ENCODE measurements at places on chromosomes 11 and 22.

DNA sequence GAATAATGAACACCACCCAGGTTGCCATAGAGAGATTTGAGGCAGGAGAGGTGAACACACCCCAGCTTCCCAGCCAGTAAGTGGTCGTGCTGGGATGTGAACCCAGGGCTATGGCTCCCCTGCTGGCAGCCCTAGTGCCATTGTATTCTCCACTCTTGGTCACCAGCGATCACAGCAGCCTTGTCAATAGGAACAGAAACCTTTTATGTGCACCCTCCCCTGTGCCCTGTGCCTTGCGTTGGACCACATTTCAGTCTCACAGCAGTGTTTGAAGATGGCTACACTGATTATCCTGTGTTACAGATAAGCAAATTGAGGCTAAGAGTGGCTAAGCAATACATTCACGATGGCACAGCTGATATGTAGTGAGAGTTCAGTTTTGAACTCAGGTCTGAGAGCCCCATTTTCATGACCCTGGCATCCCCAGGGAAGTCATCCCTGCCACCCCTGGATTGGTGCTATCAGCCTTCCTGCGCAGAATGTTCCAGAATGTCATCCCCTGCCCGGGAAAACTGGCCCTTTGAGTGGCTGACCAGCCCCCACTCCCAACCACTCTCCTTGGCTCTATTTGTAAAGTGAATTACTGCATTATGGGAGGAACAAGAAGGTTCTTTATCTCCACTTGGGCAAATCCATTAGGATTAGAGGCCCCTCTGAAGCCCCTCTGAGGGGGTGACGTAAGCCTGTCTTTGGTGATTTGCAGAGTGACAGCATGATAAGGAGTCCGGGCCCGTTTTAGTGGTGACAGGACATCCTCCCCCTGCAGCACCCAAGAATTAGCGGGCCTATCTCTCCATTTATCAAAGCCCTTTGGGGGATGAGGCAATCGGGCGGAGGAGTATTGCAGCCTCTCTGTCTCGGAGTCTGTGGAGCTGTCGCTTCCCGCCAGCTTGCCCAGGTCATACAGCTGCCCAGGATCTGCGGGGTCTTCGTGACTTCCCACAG lies 30.9 kb downstream of the SMIM38 start:
- DNase-seq: no peak

- DNase-seq: no peak
Observed at GRCh38 chr11:31509051-31509428, 382 bp downstream of the IMMP1L start.

- no peak for DNase-seq
Observed at GRCh38 chr22:47781427-47782111, 1019.1 kb downstream of the TBC1D22A start.

DNA sequence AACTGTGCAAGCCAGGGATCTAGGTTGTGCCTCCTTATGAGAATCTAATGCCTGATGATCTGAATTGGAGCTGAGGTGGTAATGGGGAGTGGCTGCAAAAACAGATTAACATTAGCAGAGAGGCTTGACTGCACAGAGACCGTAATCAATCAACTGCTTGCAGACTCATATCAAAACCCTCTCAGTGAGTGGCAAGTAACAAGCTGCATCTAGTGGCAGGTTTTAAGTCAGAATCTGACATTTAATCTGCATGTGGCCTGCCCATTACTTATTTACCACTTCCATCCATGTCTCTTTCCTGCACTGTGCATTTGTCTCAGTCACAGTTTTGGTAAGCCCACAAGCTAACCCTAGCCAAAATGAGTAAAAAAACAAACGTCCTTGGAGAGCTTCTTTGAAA lies 11.2 kb downstream of the C11orf58 start:
- DNase-seq: no peak

DNA sequence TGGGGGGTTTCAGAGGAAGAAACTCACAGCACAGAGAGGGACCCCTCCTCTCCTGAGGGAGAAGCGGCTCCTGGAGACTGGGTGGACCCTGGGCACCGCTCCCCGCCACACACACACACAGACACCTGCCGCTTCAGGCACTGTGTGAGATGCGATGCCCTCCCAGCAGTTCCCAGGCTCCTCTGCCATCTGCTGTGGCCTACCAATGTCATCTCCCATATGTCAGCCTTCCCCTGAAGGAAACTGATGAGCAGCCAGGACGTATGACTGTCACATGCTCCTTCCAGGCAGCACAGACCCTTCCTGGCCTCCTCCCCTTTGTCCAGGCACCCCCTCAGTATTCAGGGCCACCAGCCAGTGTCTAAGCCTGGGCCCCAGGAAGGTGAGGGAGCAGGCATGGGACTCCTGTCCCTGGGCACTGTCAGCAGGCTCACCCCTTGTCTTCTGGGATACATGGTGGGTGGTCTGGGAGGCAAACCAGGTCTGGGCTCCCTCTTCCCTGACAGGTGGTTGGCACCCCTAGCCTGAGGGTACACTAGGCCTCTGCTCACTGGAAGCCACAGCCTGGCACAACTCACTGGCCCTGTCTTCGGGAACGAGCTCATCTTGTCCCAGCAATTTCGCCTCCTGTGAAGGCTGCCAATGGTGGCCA lies 11.8 kb upstream of the BCR start:
- no peak for DNase-seq

- DNase-seq: peak; percentile 76
Observed at GRCh38 chr11:35223371-35223796, 84.4 kb downstream of the CD44 start.

- DNase-seq: peak; percentile 80
Observed at GRCh38 chr11:35145271-35145670, 6.3 kb downstream of the CD44 start.

DNA sequence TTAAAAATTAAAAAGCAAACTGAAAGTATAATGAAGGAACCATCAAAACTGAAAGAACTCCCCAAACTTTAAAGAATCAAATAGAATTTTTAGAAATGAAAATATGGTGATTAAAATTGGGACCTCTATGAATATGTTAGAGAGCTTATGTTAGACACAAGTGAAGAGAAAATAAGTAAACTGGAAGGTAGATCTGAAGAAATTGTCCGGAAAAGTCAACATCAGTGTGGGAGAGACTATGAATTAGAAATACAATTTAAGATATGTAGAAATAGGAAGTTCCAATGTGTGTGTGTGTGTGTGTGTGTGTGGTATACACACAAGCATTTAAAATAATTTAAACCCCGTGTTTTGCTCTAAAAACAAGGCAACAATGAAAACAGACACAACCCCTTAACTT lies 4.9 kb upstream of the OR8B4 start:
- no peak for DNase-seq

GRCh38 chr11:5808500-5809121 lies at the start of gene OR52N2:
Gene OR52N2 (plus strand): TSS chr11:5808924. CDS start chr11:5820336, 11,412 bp downstream.
- peak; percentile 73 for DNase-seq

GRCh38 chr22:50146439-50147238 lies 23.9 kb upstream of the PANX2 start:
- peak; percentile 53 for DNase-seq

DNA sequence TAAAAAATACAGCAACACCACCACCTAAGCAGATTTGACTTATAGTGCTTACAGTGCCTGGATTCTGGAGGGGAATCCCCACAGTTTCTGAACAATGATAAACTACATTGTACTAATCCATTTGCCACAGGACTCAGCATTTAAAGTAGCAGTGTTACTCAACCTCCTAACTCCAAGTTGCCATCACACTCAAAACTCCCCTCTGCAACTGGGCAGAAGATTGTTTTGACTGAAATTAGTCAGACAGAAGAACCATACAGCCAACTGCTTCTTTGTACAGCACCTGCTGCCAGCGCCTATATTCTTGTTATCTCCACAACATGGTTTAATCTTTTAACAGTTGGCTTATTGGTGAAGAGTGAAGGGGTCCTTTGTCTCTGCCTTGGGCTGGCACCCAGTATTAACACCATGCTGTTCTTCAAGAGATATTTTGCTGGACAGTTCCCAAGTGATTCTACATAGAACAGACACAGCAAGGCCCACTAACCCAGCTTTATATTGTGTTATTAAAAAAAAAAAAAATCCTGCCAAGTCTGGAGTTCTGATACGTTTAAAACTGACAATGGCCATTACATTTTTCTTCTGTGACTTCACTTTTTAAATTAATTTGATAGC lies 273.2 kb downstream of the DCDC1 start:
- DNase-seq: no peak

GRCh38 chr11:60118338-60118737 lies 29.9 kb downstream of the MS4A2 start:
- DNase-seq: no peak

- DNase-seq: no peak
Observed at GRCh38 chr11:14045417-14045816, 82.9 kb downstream of the SPON1 start.

DNA sequence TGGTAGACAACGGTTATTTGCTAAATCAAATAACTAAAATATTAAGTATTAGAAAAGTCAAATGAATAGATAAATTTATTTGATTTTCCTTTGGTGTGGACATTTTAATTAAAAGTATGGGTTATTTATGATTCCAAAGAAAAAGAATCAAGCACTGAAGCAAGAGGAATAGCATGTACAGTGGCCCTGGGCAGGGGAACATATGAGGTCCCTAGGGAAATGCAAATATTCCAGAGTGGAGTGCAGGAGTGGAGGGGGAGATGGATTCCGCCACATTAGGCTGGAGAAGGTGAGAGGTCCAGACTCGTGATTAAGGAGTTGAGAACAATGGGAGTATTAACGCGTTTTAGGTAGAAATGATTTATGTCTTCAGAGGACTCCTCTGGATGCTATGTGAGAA lies 30.0 kb downstream of the RASSF10 start:
- DNase-seq: no peak

- no peak for DNase-seq
Observed at GRCh38 chr11:121460941-121461514, 8.3 kb upstream of the SORL1-AS1 start.

GRCh38 chr11:29002816-29003215 lies 894.6 kb downstream of the METTL15 start:
- DNase-seq: no peak

DNA sequence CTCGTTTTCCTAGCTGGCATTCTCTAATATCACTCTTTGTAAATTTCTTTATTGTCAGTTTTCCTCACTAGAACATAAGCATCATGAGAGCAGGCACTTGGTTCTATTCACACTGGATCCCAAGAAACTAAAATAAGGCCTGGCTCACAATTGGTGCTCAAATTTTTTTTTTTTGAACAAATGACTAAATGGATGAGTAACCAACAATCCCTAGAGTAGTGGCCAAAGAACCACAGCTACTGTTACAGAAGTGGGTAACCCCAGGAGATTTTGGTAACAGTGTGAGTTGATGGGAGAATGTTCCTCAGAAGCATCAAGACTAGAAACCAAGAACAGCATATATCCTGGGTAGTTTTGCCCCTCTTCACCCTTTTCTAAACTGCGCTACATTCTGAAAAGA lies 572.6 kb downstream of the INSC start:
- DNase-seq: peak; percentile 15

DNA sequence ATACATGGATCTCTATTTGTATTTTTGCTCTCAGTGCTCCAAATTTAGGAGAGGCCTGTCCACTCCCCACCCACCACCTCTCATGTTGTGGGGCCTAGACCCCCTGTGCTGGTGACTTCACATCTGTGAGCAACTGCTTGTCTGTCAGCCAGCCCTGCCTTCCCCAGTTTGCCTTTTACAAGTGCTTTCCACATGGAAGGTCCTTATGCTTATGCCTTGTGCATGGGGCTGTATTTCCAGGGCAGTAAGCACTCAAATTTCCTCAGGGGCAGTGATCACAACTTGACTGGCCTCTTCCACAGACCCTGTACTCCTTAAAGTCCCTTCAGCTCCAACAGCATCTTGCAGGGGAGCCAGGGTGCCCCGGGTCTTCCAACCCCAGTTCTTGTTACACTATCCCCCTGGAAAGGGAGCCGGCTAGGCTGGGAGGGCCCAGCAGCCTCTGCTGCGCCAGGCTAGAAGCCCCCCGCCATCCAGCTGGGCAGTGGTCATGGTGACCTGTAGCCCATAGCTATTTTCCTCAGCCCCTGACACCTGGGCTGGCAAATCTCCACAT lies 29.9 kb downstream of the GDPD5 start:
- DNase-seq: no peak

GRCh38 chr22:43226377-43227238 lies 39.7 kb upstream of the TTLL12 start:
- DNase-seq: peak; percentile 5

- DNase-seq: no peak
Observed at GRCh38 chr22:19065929-19066328, 56.3 kb downstream of the DGCR2 start.

DNA sequence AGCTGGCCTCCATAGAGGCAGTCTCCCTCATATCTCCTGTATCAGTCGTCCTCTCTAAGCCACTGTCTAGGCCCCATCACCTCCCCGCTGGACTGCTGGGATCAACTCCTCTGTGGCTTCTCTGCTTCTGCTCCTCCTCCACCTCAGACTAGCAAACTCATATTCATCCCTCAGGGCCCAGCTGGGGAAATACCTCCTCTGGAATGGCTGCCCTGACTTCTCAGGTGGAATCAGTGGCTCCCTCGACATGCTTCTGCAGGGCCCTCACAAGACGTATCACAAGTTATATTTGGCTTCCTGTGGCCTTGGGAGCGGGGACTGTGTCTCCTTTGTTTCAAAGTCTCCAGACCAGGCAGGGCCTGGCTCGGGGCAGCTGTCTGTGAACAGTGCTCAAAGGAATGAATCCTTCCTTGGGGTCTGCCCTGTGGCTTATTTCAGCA lies 10.0 kb downstream of the SLC29A2 start:
- no peak for DNase-seq

DNA sequence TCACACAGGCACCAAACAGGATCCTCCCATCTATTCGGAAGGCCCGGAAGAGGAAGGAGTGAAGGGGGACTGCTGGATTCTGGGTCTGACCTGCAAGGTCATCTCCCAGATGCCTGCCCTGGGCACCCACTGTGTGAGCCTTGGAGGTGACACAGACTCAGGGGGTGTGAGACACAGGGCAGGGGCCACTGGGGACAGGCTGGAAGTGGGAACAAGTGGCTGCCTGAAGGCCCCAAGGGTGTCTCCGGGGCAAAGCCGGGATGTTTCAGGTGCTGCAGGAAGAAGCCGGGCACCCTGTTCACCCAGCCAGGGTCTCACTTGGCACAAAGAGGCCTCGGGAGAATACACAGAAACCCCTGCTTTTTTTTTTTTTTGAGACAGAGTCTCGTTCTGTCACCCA lies 385.5 kb downstream of the CTTN start:
- DNase-seq: no peak

- no peak for DNase-seq
Observed at GRCh38 chr11:34303028-34303570, 54.7 kb downstream of the ABTB2 start.

- DNase-seq: no peak
Observed at GRCh38 chr11:44773351-44773965, 46.7 kb downstream of the TSPAN18 start.

- no peak for DNase-seq
Observed at GRCh38 chr11:118939953-118940598, 14.3 kb upstream of the BCL9L start.
